Effector CD4-positive, alpha-beta T cell (primary cell): ENCODE measurements at places on chromosomes 4 and X.

GRCh38 chr4:113248320-113248719 lies 198.9 kb downstream of the ANK2 start:
- DNase-seq, result no peak

DNA sequence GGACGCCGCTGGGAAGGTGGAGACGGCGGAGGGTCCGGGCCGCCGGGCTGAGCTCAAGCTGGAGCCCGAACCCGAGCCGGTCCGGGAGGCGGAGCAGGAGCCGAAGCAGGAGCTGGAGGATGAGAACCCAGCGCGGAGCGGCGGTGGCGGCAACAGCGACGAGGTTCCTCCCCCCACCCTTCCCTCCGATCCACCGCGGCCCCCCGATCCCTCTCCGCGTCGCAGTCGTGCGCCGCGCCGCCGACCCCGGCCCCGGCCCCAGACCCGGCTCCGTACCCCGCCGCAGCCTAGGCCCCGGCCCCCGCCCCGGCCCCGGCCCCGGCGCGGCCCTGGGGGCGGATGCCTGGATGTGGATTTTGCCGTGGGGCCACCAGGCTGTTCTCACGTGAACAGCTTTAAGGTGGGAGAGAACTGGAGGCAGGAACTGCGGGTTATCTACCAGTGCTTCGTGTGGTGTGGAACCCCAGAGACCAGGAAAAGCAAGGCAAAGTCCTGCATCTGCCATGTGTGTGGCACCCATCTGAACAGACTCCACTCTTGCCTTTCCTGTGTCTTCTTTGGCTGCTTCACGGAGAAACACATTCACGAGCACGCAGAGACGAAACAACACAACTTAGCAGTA lies 483 bp downstream of the USP27X start:
- no peak for DNase-seq

DNA sequence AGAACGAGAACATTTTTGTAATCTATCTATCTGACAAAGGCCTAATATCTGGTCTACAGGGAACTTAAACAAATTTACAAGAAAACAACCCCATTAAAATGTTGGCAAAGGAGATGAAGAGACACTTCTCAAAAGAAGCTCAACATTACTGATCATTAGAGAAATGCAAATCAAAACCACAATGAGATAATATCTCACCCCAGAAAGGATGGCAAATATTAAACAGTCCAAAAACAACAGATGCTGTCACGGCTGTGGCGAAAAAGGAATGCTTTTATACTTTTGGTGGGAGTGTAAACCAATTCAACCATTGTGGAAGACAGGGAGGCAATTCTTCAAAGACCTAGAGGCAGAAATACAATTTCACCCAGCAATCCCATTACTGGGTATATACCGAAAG lies 2284.8 kb downstream of the ARAP2 start:
- no peak for DNase-seq

GRCh38 chr4:28228561-28229491 lies 1368.2 kb downstream of the STIM2 start:
- DNase-seq, result no peak

DNA sequence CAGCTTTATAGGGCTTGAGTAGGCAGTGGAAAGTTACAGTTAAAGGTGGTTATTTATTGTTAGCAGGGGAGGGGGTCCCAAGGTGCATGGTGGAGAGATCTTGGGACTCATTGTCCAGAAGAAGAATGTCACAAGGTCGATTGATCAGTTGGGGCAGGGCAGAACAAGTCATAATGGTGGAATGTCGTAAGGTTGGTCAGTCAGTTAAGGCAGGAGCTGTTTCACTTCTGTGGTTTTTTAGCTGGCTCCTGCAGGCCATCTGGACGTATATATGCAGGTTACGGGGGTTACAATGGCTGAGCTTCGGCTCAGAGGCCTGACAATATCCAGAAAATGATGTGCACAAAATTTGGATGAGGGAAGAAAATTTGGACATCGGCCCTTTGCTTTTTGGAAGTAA lies 7.1 kb downstream of the OFD1 start:
- DNase-seq, result no peak

DNA sequence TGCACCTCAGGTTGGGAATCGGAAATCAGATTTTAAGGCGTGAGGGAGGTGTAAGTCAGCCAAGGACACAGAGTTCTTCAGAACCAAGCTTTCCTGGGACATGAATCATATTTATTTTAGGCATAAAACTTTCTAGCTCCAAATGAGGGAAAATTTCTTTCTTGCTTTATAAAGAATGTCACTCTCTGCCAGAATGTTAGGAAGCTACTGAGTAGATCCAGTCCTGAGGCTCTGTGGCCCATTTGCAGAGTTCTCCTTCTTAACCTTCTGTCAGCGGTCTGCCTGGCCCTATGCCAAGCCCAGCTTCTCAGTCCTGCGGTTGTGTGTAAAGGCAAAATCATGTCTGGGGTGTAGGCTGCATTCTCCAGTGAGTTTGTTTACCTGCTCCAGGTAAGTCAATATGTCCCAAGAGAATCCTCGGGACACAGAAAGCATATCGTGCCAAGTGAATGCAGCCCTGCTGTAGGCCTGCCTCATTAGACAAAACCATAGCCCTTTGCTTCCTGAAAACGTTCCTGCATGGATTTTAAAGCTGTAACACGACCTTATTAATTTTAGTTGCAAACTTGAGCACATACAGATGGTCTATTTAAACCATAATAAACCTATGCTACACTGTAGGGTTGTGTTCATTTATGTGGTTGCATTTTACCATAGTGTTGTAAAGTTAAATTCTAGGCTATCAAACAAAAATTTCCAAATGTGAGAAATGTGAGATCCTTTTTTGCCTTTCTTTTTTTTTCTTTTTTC lies 29.2 kb upstream of the CCNI start:
- no peak for DNase-seq

DNA sequence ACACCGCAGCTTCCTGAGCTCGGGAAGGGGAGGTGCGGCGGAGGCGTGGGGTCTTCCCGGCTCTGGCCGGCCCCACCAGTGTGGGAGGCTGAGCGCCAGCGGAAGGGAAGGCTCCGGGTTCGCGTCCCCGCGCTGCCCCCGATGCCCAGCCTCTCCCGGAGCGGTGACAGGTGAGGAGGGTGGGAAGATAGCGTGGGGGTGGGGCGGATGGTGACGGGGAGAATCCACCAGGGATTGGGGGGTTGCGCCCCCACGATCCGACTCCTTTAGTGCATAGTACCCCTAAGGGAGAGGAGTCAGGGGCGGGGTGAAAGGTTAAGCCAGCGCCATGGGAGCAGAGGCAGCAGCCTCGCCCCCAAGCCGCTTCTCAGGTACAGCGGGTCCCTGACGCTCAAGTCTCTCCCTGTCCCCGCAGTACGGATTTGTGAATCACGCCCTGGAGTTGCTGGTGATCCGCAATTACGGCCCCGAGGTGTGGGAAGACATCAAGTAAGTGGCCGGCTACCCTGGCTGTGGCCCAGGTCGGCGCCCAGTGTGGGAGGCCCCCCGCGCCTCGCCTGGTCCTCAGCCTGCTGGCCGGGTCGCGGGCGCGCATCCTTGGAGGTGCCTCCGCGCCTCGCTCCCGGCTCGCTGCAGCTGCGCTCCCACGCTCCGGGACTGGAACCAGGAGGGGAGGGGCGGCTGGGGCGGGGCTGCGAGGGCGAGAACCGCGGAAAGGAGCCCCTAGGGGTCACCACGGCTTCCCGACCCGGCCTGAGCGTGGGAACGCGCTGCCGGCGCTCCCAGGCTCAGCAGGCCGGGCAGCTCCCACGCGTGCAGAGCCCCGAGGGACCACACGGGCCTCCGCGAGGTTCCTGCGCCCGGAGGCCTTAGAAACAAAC lies 791 bp downstream of the GUCY1B1 start:
- DNase-seq, result no peak

GRCh38 chrX:66024092-66024467 lies 15.8 kb downstream of the VSIG4 start:
- no peak for DNase-seq

DNA sequence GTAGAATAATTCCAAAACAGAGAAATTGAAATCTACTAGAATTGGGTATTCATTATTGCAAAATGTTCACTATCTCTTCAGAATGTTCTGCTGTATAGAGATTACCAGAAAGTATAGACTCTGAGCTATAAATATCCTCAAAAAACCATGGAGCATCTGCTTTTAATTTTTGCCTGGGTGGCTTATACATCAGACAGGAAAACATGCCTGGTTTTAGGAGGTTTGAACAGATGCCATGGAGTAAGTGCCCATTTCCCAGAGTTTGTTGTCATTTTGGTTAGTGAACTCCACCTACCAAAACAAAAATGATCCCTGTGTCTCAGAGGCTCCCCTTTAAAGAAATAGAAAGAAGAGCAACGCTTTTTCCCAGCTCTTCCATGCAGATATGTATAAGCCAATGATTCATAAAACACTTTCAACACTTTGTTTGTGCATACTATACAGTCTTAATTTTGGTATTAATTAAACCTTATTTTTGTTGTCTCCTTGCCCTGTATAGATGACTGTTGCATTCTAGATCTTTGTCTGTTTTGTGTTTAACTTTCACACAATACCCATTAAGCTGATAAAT lies 68.7 kb downstream of the MEPE start:
- no peak for DNase-seq

DNA sequence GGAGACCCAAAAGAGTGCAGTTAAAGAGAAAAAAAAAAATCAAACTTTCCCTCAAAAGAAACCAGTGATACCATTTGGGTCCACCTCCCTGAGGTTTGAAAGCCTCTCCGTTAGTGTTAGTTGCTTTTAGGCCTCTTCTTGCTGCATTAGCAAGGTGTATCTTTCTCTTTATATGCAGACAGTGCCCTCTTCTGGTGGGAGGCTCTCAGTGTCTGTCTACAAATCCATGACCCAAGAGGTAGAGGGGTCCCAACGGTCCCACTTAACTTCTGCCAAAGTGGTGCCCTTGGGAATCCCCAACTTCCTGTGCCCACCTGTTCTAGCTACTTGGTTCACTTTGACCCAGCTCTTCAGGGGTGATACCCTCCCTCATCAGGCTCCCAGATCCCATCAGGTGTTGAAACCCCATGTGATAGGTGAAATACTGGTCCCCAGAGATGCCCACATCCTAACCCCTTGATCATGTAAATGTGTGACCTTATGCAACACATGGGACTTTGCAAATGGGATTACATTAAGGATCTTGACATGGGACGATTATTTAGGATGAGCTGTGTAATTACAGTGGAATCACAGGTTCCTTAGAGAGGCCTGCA lies 63.7 kb upstream of the CD99 start:
- peak; percentile 21 for DNase-seq

GRCh38 chrX:155865193-155865592 lies 16.0 kb upstream of the VAMP7 start:
- no peak for DNase-seq

- DNase-seq, result no peak
These were observed 40.2 kb upstream of the TMEM154 start for GRCh38 chr4:152719801-152720556.

DNA sequence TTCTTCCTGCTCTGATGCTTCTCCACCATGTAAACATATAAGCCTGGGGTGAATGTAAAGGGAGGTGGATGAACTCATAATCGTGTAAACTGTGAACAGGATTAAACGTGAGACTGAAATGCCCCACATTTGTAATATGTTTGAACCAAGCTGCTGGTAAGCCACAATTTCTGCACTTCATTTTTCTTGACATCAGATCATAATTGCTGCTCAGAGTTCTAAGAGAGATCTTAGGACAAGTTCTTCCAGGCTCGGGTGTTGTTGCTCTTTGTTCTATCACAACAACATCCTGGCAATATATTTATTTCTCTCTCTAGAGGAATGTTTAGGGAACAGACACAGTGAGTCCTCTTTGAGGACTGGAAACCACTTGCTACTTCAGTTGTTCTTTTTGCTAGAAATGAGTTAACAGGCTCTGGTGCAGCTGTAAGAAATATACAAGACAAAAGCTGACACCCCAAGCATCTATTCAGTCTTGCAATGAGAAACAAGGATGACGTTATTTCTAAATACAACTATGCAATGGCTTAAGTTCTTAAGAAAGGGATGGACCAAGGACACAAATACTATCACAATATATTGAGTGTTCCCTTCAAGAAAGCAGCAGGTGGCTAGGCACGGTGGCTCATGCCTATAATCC lies 59.6 kb downstream of the LNX1 start:
- DNase-seq, result no peak

- DNase-seq, result no peak
These were observed 47.7 kb upstream of the CXCL8 start for GRCh38 chr4:73692701-73693100.

DNA sequence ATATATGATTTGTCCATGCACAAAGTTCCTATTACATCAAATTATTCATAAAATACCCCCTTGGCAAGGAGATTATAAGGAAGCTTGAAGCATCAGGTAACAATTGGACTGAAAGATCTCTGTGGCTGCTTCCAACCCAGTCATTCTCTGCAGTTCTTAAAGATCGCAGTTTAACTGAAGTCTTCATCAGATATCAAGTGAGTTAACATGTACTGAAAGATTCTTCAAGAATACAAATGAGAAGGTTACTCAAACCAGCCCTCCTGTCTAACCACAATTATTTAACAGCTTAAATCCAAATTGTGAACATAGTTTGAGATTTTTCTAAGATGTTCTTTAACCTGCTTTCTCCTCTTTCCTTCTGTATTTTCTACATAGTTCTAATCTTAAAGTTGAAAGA lies 56.1 kb downstream of the SLC10A7 start:
- no peak for DNase-seq

DNA sequence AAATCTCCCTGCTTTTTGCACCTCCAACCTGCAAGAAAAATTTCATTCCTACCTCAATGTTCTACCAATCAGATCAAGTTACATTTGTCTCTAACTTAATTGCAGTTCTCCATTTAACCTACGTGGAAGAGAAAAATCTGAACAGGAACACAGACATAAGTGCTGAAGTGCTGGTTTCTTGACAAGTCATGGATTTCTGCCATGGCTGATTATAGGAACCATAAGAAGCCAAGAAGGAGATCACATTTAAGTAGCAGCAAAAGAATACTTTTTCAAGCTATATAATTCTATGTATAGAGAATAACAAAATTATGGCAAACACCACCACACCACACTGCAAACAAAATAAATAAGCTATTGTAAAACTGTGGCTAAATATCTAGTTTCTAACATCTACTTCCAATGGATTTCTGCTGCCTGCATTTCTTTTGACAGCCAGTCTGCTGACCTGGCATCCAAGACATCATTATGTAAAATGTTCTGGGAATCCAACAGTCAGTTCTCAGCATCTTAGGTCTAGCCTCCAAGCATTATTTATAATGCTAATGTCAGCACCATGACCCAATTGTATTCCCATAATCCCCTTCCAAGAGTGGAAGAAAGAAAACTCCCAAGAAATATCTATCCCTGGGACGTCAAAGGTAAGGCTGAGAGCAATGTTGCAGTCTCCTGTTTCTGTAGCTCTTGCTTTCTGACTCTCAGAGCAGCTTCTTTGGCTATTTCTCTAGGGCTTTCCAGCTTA lies 50.8 kb upstream of the GAB1 start:
- DNase-seq, result no peak

- DNase-seq, result no peak
These were observed 27.9 kb downstream of the AMOT start for GRCh38 chrX:112812741-112813140.

- DNase-seq, result no peak
These were observed 1.7 kb downstream of the KCNIP4 start for GRCh38 chr4:21946858-21947257.

GRCh38 chrX:101430457-101431078 lies 22.5 kb downstream of the HNRNPH2 start:
- DNase-seq, result no peak
